NCI-H1930 (cell line): ENCODE measurements at places on chromosomes 12 and 14.
A peak's percentile ranks its signal among the peaks of the same experiment; 100 is the strongest.

DNA sequence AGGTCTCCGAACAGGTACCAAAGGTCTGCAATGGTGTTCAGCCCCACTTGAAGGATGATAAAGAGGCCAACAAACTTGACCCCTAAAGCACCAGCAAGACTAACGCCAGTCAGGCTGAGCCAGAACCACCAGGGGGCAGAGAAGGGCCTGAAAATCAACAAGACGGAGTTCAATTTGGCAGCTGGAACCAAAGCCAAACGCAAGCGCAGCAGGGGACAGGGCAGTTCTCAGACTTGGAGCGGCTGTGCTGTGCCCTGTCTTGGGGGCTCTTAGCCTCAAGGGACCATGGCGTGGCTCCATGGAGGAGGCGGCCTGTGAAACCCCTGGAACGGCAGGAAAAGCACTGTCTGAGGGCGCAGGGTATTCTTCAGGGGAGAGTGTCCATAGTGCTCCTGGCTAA is 19.6 kb downstream of the POMT2 start:
- DNase-seq, result peak; percentile 25

- no peak for DNase-seq
These were observed 47.7 kb upstream of the HECTD1 start for GRCh38 chr14:31255286-31255685.

DNA sequence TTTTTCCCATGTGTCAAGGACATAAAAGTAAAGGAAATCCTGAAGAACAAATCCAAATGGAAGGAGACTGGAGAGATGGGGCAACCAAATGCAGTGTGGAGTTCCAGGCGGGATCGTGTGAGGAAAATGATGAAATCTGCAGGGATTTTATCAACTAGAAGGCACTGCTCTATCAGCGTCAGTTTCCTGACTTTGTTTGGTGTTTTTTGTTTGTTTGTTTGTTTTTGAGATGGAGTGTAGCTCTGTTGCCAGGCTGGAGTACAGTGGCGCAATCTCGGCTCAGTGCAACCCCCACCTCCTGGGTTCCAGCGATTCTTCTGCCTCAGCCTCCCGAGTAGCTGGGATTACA is 43.3 kb upstream of the GPR132 start:
- no peak for DNase-seq

DNA sequence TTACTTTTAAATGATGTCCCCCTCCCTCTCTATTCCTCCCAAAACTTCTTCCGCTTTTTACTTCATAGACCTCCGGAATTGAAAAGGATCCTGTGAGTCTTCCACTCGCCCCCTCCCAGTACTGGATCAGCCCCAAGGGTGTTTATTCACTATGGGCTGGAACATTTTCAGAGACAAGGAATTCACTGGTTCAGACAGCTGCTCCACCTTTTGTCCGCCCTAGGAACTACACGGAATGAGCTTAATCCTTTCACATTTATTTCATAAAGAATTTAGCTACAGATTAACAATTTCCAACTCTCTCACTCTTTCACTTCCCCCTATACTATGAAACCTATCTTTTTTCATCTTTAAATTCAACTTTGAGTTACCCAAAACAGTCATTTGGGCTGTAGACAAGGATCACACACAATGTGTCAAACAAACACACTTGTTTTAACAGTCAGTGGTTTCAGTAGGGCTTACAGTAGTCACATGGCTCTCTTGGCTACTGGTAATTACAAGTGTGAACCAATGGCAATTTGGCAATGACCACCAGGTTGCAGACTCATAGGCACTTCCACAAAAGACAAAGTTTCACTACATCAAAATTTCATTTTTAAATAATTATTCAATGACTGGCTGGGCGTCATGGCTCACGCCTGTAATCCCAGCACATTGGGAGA is 20.6 kb downstream of the CNIH1 start:
- no peak for DNase-seq

- no peak for DNase-seq
These were observed 1224.1 kb upstream of the SEL1L start for GRCh38 chr14:82757776-82758175.

DNA sequence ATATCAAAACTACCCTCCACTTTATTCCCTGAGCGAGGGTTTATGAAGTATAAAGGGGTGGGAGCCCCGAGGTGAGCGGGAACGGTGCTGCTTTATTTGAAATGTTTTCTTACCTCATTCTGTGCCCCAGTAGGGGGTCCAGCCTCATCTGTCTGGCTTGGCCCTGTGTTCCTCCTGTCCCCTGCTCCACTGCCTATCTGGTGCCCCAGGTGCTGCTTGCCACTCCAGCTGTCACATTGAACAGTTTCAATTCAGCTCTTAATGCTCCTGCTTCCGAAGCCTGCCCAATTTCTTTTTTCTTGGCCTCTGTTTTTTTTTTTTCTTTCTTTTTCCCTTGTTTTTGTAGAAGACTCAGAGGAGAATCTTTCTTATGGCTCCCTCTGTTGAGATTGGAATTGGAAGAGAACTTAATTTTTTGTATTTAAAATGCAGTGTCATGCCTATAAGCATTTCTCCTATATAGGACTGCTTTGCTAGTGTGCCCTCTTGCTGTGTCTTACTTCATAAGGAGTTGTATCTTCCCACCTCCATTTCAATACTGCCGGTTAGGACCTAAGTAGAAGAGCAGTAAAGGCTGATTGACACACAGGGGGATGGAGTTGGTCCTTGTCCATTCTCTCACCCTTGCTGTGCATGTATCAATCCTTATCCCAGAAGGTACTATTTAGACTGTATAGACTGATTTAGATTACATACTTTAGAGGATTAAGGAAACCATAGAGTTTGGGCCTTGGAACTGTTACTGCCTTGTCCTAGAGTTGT is 2.3 kb downstream of the ATXN7L3B start:
- DNase-seq, result no peak

- DNase-seq, result no peak
These were observed 916 bp upstream of the CHPT1 start for GRCh38 chr12:101696251-101697196.

DNA sequence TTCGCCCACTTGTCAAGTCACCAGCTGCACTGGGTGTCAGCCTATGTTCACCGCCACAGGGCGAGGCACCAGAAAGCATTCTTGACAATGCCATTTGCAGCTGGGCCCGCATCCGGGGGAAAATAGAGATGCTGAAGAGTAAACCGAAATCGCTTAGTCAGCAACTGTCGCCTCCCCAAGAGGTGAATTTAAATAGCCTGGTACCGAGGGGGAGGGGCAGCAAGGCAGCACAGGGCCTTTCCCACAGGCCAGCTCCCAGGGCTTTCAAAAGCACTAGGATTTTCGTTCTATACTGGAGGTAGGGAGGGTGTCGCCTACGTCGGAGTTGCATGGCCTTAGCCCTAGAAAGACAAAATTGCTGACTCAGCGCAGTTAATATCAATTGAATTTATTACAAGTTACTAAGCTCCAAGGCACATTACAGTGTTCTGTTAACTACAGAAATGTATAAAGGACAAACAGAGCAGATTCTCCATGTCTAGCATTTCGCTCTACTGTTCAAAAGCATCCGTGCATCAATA is 4.3 kb downstream of the IRF2BPL start:
- no peak for DNase-seq

DNA sequence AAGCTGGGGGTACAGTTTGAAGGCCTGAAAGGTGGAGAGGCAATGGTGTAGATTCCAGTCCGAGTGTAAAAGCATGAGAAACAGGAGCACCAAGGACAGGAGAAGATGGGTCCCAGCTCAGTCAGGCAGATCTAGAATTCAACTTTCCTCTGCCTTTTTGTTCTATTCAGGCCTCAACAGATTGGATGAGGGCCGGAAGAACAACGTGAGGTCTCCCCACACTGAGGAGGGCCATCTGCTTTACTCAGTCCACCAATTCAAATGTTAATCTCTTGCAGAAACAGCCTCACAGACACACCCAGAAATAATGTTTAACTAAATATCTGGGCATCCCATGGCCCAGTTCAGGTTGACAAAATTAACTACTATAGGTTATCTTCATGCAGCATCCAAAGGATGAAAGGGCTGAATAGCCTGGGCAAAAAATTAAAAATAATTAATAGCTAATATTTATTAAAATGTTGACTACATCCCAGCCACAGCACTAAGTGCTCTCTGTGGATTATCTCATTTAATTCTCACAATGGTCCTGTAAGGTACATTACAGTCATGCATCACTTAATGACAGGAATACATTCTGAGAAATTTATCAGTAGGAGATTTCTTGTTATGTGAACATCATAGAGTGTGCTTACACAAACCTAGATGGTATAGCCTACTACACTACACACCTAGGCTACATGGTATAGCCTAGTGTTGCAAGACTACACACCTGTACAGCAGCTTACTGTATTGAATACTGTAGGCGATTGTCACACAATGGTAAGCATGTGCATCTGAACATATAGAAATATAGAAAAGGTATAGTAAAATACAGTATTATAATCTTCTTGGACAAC is 22.5 kb downstream of the BTG1 start:
- DNase-seq, result no peak

DNA sequence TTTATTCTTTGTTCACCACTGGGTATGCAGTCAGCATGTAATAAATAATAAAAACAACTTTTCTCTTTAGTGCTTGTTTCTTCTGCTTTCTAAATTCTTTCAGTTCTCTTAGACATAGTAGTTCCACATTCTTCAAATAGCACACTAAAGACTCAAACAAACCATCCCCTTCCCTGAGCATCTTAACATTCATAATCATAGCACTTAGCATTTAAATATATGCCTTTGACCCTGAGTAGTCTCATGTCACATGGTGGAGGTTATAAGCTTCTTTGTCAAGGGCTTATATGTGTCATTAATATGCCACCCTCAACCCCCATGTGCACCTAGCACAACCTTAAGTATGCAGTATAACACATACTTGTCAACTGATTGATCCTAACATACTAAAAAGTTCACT is 212.7 kb downstream of the PHLDA1 start:
- no peak for DNase-seq

DNA sequence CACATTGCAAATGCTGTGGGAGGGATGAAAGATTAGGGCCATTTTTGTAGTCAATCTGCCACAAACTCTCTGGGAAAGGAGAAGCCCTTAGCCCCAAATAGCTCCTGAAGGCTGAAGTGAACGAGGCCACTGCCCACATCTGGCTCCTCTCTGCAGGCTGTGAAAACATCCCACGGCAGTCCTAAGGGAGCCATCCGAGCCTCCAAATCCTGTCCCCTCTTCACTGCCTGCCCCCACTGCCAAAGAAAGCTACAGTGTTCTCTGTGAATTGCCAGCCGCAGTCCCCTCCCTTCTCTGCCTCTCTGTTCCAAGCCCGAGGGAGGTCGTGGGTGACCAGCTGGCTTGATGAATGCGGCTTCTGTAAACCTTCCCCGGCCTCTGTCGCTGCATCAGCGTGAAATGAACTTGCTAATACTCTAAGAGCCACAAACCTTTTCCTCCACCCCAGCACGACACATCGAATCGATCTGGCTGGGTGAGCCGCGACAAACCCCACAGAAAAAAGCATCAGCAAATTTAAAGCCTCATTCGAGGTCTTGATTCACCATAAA is 180.7 kb upstream of the NRXN3 start:
- no peak for DNase-seq

- DNase-seq, result no peak
These were observed 3.9 kb downstream of the CEBPE start for GRCh38 chr14:23115039-23115731.

DNA sequence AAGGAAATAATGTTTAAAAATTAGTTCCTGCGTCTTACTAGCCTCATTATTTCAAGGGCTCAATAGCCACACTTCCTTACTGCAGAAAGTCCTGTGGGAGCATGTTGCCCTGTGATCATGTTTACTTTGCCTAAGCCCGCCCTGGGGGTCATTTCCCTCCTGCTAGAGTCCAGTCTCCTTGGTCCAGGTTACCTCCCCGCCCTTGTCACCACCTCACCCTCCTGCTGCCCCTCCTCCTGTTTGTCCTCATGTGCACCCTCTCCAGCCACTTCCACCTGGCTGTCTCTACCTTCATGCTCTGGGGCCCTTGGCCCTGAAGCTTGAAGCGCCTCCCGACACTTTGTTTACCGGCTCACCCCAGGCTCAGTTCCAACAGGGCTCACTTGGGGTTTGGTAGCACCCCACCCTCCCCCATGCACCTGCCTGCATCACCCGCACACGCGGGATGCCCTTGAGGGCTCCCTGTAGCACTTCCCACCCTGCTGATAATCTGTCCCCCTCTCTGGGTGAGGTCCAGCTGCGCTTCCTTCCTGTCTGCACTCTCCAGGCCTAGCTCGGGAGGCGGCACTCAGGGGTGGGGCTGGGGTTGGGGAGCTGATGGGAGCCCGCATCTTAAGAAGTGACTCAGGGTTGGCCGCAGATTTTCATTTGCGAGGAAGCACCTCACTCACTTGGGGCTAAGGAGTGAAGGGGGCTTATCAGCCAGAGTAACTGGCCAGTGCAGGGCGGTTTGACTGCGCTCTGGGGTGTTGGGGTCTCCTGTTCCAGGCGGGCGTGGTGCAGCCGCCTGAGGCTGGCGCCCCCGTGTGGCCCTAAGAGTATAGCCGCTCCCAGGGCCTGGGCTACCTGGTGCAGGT is 40.1 kb downstream of the SMIM41 start:
- peak; percentile 22 for DNase-seq

- no peak for DNase-seq
These were observed 20.8 kb upstream of the AMN start for GRCh38 chr14:102901633-102902032.

DNA sequence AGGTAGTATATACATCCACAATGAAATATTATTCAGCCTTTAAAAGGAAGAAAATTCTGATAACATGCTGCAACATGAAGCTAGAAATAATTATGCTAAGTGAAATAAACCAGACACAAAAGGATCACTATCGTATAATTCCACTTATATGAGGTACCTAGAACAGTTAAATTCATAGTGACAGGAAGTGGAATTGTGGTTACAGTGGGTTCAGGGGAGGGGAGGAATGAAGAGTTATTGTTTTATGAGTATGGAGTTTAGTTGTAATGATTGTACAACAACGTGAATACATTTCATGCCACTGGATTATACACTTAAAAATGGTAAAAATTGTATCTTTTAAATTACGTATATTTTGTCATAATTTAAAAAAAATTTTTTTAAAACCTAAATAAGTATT is 21.0 kb downstream of the EEA1 start:
- DNase-seq, result no peak

- no peak for DNase-seq
These were observed 15.4 kb downstream of the PXN start for GRCh38 chr12:120249875-120250795.

GRCh38 chr12:110205931-110206330 is 75.1 kb upstream of the ATP2A2 start:
- DNase-seq, result no peak

- DNase-seq, result no peak
These were observed 1.7 kb downstream of the AJUBA start for GRCh38 chr14:22980672-22981089.

- DNase-seq, result no peak
These were observed 13.3 kb downstream of the PPP4R3A start for GRCh38 chr14:91496790-91497189.
